ENCODE measurements at places on chromosomes 6 and 20. TPM values are rescaled to one million over a fixed set of nuclear protein-coding genes. Genes with fewer than 3 reads are reported as not detected.

Gene RAB44
- 0.05 TPM for total RNA-seq

Gene F13A1
- total RNA-seq: not detected

Gene ZC2HC1B
- total RNA-seq: not detected

Gene SEMG1
- not detected for total RNA-seq

Gene NRSN1
- total RNA-seq: not detected

Gene OR2J3
- total RNA-seq: not detected

Gene PTPN1
- 92.8 TPM for total RNA-seq

DNA sequence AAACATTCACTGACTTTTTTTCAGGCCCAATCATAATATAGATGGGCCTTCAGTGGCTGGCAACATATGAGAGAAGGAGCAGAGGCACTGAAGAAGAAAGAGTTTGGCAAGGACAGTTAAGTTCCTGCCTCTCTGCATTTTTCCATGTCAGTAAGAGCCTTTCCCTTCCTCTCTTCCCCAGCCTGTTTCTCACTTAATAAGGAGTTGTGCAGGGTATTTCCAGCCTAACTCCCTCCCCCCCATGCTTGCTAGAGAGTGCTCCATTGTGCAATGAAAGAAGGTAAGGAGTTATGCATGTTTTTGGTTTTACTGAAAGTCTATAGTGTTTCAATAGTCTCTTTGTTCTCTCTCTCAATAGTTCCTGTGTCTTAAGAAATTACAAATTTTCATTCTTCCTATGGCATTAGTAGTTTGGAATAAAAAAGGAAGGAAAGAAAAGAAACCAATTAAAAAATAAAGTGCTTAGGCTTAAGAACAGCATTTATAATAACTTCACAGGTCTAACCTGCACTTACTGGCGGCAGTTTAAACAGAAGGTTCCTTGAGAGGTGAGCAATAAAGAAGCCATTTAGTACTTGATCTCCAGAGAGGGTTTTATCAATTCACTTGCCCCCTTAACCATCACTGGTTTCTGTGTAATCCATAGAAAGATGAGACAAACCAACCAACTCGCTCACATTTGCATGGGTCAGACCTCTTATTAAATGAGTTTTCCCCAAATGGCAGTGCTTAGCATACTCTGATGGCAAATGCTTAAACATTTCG is 251.1 kb downstream of the PTPRT start:
- no peak overlapping the region for H3K27ac ChIP-seq
- H3K36me3 ChIP-seq: no peaks in the 10 kb centered on the region
- no peak for DNase-seq
- peaks cover 2% of the 10 kb centered on the region for H3K27me3 ChIP-seq
- no peak overlapping the region for H3K4me3 ChIP-seq
- H3K4me1 ChIP-seq: no peaks in the 10 kb centered on the region

- no peak overlapping the region for H3K27ac ChIP-seq
- peaks cover 76% of the 10 kb centered on the region for H3K36me3 ChIP-seq
- no peaks in the 10 kb centered on the region for H3K27me3 ChIP-seq
- no peak for DNase-seq
Observed at GRCh38 chr20:56517211-56517610, 7.3 kb upstream of the FAM209A start.

GRCh38 chr20:25014816-25015215 is 22.3 kb upstream of the APMAP start:
- no peak overlapping the region for H3K4me3 ChIP-seq
- H3K36me3 ChIP-seq: no peaks in the 10 kb centered on the region
- H3K4me1 ChIP-seq: no peaks in the 10 kb centered on the region
- H3K27ac ChIP-seq: no peak overlapping the region
- DNase-seq: no peak

DNA sequence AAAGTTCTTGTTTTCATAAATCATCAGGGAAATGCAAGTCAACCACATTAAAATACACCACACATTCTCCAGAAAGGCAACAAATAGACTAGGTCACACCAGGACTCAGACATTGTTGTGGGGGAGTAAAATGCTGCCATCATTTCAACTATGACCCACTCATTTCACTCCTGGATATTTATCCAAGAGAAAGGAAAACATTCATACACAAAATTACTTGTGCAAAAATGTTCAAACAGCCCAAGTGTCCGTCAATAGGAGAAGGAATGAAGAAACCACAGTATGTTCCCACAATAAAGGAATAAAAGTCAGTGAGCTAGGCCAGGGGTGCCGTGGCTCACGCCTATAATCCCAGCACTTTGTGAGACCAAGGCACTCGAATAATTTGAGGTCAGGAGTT is 81.5 kb upstream of the QKI start:
- H3K36me3 ChIP-seq: no peaks in the 10 kb centered on the region
- H3K4me3 ChIP-seq: no peak overlapping the region
- peaks cover 15% of the 10 kb centered on the region for H3K27me3 ChIP-seq
- H3K4me1 ChIP-seq: no peaks in the 10 kb centered on the region
- DNase-seq: no peak

DNA sequence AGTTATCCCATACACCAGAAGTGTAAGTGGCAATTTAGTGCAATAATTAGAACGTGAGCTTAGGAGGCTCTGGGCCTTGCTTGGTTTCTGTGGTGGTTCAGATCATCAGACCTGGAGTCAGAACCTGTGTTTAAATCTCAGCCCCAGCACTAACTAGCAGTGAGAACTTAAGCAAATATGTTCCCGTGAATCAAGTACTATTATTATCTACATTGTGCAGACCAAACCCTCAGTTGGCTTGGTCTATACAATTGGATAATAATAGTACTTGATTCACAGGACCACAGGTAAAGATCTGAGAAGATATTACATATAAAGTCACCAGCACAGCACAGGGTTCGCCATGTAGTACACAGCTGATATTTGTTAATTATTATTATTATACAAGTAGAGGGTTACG is 93.1 kb downstream of the SIM1 start:
- no peaks in the 10 kb centered on the region for H3K4me1 ChIP-seq
- no peak overlapping the region for H3K4me3 ChIP-seq
- H3K27me3 ChIP-seq: peaks cover 6% of the 10 kb centered on the region
- no peak for DNase-seq
- no peaks in the 10 kb centered on the region for H3K36me3 ChIP-seq

DNA sequence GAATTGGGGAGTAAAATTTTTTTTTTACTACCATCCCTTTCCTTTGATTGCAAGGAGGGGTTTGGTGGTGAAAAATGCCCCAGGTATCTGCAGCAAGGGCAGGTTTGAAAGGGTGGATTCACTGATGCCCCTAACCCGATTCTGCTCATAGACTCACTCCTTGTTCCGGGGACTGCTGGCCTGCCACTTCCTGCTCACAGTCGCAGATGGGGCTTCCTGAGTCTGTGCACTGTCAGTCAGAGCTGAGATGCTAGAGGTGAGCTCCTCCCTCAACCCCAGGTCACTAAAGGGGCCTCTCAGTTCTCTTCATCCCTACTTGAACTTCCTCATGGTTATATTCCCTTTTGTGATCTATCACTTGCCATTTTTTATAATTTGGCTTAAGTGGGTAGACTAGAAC is 357.9 kb downstream of the FARS2 start:
- no peak overlapping the region for H3K4me3 ChIP-seq
- peak overlapping the region; percentile 48 for H3K27ac ChIP-seq
- DNase-seq: peak; percentile 56
- H3K27me3 ChIP-seq: no peaks in the 10 kb centered on the region

DNA sequence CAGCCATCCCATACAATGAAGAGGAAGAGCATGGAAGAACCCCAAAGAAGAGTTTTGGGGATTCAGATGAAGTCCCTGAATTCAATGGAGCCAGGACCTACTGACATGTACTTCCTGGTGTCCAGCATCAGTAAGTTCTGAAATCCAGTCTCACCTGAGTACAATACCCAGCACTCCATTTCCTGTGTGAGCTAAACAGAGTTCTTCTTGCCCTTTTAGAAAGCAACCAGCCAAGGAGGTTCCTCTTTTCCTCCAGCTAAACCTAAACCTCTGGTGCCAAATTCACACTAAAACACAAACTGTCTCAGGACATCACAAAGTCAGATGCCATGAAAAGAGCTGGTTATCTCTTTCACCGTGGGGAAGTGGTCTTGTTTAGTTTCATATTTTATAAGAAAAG is 71.5 kb downstream of the PKHD1 start:
- H3K27ac ChIP-seq: no peak overlapping the region
- H3K4me3 ChIP-seq: no peak overlapping the region
- H3K4me1 ChIP-seq: no peaks in the 10 kb centered on the region
- no peaks in the 10 kb centered on the region for H3K36me3 ChIP-seq

DNA sequence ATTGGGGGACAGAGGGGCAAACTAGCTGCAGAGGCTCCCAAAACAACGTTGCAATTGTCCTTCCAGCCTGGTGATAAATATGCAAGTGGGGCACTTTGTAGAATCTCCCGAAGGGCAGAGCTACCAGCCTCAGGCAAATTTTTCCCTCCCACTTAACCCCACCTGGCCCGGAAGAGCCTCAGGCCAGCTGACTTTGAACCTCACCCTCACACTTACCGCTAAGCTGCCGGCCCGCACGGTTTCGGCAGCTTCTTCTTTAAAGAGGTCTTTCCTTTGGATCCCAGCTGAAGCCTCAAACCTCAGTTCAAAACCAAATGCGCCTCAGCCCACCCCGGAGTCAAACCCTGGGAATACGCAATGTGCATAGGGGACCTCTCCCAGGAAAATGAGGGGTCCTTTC is 2.5 kb downstream of the OVOL2 start:
- H3K27me3 ChIP-seq: peaks cover 62% of the 10 kb centered on the region
- H3K36me3 ChIP-seq: no peaks in the 10 kb centered on the region
- H3K27ac ChIP-seq: no peak overlapping the region
- peaks cover 8% of the 10 kb centered on the region for H3K4me1 ChIP-seq
- no peak for DNase-seq
- no peak overlapping the region for H3K4me3 ChIP-seq

DNA sequence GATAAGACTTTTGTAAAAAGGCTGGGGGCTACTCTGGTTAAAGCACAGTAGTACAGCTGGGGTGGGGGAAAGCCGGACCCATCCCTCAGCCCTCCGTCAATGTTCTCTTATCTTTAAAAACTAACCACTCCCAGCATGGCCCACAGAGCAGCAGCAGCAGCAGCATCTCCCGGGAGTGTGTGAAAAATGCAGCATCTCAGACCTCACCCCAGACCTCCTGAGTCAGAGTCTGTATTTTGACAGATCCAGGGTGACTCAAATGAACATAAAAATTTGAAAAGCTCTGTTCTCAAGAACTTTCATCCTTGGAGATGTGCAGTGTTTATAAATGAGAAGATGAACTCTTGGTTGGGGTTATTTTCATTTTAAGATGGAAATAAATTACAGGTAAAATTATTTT is 277.7 kb upstream of the ECI2 start:
- no peak overlapping the region for H3K4me3 ChIP-seq
- no peak for DNase-seq
- peaks cover 8% of the 10 kb centered on the region for H3K27me3 ChIP-seq
- no peaks in the 10 kb centered on the region for H3K4me1 ChIP-seq

DNA sequence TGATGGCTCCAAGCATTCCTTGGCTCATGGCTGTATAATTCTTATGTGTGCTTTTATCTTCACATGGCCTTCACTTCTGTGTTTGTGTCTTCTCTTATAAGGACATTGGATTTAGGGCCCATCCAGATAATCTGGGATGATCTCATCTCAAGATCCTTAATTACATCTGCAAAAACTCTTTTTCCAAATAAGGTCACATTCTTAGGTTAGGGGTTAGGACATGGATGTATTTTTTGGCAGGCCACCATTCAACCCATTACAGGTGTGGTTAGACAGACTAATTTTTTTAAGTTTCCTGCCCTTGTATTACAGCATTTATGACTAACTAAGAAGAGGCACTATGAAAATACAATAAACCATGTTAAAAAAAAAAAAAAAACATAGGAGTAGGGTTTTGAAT is 254.0 kb downstream of the TPBG start:
- H3K4me3 ChIP-seq: no peak overlapping the region
- no peaks in the 10 kb centered on the region for H3K36me3 ChIP-seq
- H3K4me1 ChIP-seq: no peaks in the 10 kb centered on the region
- DNase-seq: no peak

DNA sequence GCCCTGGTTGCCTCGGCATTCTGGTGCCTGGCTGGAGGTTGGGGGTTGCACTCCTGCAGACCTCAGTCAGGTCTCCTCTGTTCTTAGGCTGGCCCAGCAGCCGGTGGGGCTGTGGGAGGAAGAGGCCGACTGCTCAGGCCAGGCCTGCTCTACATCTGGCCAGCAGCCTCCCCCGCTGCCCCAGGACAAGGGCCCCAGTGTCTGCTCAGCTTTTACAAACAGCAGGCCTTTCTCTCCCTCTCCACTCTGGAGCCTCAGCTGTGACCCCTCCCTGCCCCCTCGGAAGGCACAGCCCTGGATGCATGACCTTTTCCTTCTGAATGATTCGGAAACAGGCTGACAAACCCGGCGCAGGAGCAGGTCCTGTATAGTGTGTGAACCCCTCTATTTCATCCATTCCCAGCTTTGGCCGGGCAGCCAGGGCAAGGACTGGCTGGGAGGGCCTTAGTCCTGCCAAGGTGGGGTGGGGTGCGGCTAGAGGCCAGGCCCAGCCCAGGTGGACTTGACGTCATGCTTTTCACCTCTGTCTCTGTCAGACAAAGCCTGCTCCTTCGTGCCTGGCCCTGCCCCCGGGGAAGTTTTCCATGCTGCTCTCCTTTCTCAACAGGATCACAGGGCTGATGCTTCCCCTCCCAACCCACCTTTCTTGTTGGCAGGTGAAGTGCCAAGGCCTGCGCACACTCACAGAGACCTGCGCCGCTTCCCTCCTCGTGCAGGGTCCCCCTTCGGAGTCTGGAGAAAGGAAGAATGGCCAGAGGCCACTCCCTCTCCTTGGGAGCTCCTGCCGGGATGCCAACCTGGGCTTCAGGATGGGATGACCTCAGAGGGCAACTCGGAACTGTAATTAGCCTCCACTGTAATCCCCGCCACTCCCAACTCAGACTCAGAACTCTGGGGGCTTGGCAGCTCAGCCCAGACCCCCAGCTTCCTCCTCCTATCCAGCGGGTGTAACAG is 10.1 kb upstream of the ITPR3 start:
- H3K27ac ChIP-seq: no peak overlapping the region
- H3K27me3 ChIP-seq: no peaks in the 10 kb centered on the region
- no peak for DNase-seq
- H3K36me3 ChIP-seq: no peaks in the 10 kb centered on the region

DNA sequence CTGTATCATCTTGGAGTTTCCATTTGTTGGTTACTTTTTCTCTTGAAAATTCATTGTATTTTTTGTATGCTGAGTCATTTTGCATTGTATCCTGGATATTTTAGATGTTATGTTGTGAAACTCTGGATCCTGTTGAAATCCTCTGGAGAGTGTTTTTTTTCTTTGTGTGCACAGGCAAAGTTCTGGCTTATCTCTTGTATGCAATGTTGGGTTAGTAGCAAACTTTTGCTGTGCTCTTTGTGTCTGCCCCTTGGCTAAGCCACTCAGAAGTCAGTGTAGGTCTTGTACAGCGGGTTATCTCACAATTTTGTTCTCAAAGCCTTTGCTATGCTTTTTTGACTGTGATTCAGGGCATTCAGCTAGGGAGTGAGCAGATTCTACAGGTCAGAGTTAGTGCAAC is 29.1 kb upstream of the LMBRD1 start:
- H3K4me1 ChIP-seq: no peaks in the 10 kb centered on the region
- no peak for DNase-seq
- no peak overlapping the region for H3K27ac ChIP-seq
- H3K4me3 ChIP-seq: no peak overlapping the region
- peaks cover 3% of the 10 kb centered on the region for H3K27me3 ChIP-seq

GRCh38 chr6:14381829-14382677 is 264.5 kb downstream of the CD83 start:
- H3K36me3 ChIP-seq: peaks cover 2% of the 10 kb centered on the region
- H3K4me1 ChIP-seq: peaks cover 43% of the 10 kb centered on the region
- H3K4me3 ChIP-seq: no peak overlapping the region
- H3K27me3 ChIP-seq: no peaks in the 10 kb centered on the region
- peak; percentile 8 for DNase-seq

GRCh38 chr20:18729231-18729825 is 84.3 kb upstream of the SCP2D1 start:
- H3K36me3 ChIP-seq: no peaks in the 10 kb centered on the region
- H3K27me3 ChIP-seq: no peaks in the 10 kb centered on the region
- no peak overlapping the region for H3K4me3 ChIP-seq
- peaks cover 20% of the 10 kb centered on the region for H3K4me1 ChIP-seq

Data from activated CD4-positive, alpha-beta T cell treated with anti-CD3 and anti-CD28 coated beads for 36 hours (primary cell).